ENCODE measurements at places on chromosomes 2 and 18. TPM values are rescaled to one million over a fixed set of nuclear protein-coding genes. Genes with fewer than 3 reads are reported as not detected.

DNA sequence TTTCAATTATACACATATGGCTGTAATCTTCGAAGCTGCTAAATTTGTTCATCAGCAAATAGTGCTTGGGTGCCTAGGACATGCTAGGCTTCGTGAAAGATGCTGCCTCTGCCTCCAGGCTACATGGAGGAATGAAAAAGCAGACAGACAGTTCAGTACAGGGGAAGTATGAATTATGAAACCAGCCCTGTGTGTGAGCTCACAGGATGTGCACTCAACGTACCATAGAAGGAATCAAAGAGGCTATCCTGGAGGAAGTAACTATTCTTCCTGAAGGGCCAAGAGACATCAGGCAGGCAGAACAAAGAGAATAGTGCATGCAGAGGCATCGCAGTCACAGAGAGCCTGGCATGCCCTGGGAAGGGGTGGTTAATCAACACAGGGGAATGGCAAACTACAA is 61.4 kb downstream of the DYM start:
- no peak for DNase-seq
- H3K27ac ChIP-seq = no peak overlapping the region
- H3K4me1 ChIP-seq = no peaks in the 10 kb centered on the region
- no peaks in the 10 kb centered on the region for H3K27me3 ChIP-seq

The CFC1 gene
- total RNA-seq = 0.31 TPM

The C18orf54 gene
- 28.8 TPM for total RNA-seq

The NGEF gene
- 3.2 TPM for total RNA-seq

The NIF3L1 gene
- total RNA-seq = 65.1 TPM

DNA sequence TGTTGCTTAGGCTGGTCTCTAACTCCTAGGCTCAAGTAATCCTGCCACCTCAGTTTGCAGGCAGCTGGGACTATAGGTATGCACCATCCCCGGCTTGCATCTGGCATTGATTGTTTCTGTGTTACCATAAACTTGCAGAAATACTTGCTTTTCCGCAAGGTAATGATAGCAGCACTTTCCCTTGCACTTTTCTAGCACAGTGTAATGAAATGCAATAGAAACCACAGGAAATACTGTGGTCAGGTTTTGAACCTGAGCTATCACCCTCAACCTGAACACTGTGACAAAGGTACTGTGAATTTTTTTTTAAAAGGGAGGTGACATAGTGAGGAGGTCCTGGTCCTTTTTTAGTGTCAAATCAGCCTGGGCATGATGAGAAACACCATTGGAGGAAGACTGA is 38.3 kb downstream of the DHRS9 start:
- no peak for DNase-seq
- peaks cover 5% of the 10 kb centered on the region for H3K4me1 ChIP-seq
- H3K27ac ChIP-seq = no peak overlapping the region
- H3K4me3 ChIP-seq = no peak overlapping the region

DNA sequence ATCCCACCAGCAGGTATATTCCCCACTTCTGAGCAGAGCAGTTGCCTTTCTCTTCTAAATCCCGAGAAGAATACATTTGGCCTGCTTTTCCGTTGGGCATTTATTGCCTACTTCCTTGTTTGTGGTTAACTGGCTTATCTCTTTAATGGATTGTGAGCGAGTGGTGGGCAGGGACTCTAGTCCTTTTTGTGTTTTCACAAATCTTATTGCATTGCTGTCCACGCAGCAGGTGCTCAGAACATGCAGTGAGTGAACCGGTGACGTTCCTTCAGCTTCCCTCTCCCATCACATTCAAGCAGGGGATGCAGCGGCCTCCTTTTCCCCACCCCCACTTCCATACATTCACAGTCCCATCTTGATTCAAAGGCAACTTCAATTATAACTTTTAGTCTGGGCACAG is 28.9 kb upstream of the GAREM2 start:
- no peaks in the 10 kb centered on the region for H3K36me3 ChIP-seq
- no peaks in the 10 kb centered on the region for H3K27me3 ChIP-seq
- H3K4me1 ChIP-seq = 0 out of 2 replicates have a peak, but pooled peaks cover 3% of the 10 kb centered on the region
- no peak overlapping the region for H3K4me3 ChIP-seq
- H3K27ac ChIP-seq = no peak overlapping the region

DNA sequence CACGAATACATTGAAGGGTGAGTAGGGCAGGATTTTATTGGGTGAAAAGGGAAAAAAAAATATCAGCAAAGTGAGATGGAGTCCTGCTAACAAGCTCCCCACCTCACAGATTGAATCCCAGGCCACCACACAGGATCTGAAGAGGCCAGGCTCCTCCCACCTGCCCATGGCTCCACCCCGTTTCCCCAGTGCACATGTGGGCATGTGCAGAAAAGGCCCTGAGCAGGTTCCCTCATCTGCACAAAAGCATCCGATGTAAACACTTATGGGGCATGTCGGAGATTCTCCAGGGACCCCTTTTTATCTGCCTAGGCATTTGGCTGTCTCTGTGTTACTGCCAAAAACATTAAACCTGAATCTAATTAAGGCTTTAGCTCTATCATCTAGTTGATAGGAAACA is 35.2 kb downstream of the SKA1 start:
- H3K36me3 ChIP-seq = no peaks in the 10 kb centered on the region
- H3K4me3 ChIP-seq = no peak overlapping the region
- H3K27ac ChIP-seq = no peak overlapping the region

The RAB12 gene
- total RNA-seq = 42.1 TPM

Data from H1 (cell line).